Upper lobe of right lung (tissue), 1 donor: ENCODE measurements at places on chromosomes 7 and 10.

- no peak for DNase-seq
These were observed 20.4 kb downstream of the NUDCD3 start for GRCh38 chr7:44470135-44470479.

DNA sequence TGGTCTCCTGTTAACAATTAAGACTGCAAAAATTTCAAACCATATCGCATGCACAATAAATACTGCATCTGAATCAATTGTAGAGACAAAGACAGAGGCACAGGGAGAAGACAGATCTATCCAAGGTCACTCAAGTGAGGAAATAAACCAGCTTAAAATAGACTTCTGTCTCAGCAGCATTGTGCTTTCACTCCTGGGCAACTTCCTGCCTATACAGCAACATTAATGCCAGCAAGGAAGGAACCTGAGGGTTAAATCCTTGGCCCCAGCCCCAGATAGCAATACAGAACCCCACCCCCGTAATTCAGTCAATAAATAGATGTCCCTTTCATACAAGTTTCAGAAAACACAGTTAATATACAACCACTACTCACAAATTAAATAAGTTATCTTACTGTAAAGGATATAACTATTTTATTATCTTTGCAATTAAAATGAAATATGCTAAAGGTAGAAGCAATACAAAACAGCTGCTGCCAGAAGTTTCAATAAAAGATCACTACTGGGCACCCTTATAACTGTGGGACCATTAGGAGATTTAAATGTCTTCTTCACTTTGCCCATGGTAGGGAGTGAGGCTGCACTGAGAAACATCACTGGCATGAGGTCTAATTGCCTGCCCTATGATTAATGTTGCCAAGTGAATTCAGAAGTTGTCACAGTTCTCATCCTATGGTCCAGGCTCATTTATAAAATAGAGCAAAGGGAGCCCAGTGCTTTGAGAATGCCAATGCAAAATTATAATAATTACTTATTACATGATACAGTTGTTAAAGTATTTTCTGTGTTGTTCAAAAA lies 49.4 kb downstream of the CAV1 start:
- no peak for DNase-seq

- DNase-seq: no peak
These were observed 20.9 kb downstream of the PSPH start for GRCh38 chr7:56030340-56030739.

- DNase-seq: no peak
These were observed 270.9 kb downstream of the RELN start for GRCh38 chr7:103718482-103719061.

GRCh38 chr7:5005066-5005465 lies 40.6 kb upstream of the RBAK start:
- no peak for DNase-seq

DNA sequence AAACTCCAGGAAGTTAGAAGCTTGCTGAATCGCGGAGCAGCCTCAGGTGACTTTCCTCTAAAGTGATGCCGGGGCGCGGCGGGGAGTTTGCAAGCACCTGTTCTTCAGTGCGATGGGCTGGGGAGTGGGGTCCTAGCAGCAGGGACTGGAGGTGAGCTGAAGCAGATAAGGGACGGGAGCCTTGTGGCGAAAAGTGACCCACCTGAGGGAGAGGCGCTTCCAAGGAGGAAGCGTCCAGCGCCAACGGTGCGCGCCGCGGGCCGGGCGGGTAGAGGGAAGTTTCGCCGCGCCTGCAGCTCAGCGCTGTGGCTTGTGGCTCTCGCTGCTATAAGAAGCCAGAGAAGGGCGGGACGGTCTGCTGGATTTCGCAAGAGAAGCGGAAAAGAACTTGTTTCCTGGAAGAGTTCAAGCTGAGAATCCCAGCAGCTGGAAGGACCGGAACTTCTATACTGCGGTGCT lies at the start of gene STEAP4:
TSS of gene STEAP4 (minus strand) at position 305 of the 459 bp plus-strand sequence. CDS start 22,625 bp downstream, outside the sequence.
- peak; percentile 89 for DNase-seq

GRCh38 chr10:43605850-43606322 lies 352 bp upstream of the ZNF485 start:
- no peak for DNase-seq

DNA sequence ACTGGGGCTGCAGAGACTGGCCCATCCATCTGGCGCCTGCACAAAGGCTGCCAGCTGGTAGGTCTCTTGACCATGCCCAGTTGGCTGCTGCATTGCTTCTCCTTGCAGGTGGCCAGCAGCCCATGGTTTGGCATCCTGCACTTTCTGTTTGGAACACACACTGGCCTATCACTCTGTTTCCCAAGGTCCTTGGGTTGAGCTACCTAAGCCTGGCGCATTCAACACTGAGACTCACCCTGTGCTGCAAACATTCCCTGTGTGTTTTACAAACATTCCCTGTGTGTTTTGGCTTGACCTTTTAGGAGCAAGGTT lies 55.5 kb downstream of the TACR2 start:
- no peak for DNase-seq

- DNase-seq: no peak
These were observed 98.1 kb downstream of the LRRC4 start for GRCh38 chr7:127933146-127933545.

GRCh38 chr7:46202379-46202778 lies 281.3 kb upstream of the IGFBP3 start:
- no peak for DNase-seq

DNA sequence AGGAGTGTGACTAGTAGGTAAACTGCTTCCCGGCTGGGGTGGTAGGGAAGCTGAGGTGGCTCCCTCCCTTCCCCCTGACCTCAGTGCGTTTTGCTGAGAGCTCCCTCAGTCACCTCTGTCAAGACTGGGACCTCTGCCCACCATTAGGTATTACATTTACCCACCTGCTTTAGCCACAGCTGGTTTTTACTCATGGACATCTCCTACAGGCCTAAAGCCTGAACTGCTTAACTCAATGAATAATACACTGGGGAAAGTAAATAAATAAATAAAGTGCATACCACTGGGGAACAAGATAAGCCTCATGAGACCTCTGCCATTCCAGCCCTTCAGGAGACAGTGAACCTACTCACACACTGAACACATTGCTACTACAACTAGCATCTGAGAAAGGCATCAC lies 38.9 kb upstream of the CDK13 start:
- DNase-seq: no peak
